Right lung (tissue), 10 donors: ENCODE measurements at places on chromosomes 5 and 9. TPM values are rescaled to one million over a fixed set of nuclear protein-coding genes. Genes with fewer than 3 reads are reported as not detected.

DNA sequence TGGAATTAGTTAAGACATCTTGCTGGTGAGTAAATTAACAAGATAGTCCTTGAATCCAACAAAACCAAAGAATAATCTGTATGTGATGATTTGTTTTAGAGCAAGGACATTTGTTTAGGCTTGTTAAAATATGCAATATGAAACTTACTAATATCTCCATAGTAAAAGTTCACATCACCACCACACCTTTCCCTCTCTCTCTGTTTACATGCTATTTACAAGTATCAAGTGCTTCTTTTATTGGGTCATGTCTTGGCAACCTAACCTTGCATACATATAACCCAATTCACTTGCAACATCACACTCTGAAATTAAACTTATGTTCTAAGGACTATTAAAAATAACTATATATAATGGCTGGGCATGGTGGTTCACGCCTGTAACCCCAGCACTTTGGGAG lies 161.3 kb downstream of the CCDC192 start:
- DNase-seq, result no peak

DNA sequence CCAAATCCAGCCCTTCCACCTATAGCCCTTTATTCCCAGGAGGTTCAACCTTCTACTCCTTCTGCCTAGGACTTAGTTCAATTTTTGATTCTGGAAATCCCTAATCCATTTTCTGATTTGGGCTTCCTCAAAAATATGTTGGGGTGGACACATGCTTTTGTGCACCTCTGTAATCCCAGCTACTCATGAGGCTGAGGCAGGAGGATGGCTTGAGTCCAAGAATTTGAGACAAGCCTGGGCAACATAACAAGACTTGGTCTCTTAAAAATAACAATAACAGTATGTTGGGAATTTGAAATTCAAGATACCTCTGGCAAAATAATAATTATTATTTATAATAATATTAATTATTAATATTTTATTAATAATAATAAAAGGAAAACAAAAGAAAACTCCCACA lies 188.7 kb upstream of the TLE4 start:
- DNase-seq, result no peak

GRCh38 chr5:175325681-175326080 lies 118.3 kb downstream of the DRD1 start:
- DNase-seq, result no peak

- DNase-seq, result no peak
Measured at GRCh38 chr9:94581728-94582127, 11.9 kb downstream of the FBP2 start.

DNA sequence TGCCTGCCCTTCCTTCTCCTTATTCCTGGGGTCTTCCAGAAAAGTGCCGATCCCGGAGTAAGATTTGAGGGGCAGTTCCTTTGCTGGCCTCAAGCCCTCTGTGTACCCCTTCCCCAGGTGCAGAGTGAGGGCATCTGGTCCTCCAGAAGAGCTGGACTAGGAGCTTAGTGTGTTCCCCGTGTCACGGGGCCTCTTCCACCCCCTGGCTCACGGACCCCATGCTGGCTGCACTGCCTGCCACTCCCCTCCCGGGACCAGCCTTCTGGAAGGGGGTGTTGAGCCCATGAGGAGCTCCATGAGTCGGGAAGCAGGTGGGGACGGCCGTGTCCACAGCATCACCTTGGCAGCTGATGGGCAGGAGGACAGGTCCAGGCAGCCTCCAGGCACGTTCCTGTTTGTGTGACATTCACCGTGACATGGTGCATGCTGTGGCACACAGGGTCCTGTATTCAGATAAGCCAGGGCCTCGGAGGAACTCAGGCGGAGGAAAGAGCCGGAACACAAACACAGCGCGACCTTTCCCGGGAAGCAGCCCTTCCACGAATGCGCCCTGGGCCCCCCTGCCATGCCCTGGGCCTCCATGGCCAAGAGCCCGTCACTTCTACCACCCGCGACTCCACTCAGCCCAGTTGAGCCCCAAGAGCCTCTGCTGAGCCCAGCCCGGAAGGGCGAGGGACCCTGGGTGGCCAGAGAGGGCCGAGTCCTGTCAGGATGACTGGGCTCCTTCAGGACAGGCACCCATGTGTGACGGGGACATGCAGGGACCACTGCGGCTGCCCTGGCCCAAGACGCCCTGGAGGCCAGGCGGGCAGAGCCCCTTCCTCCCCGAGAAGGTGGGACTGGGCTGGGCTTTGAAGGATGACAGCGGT lies 5.9 kb upstream of the LCN1 start:
- DNase-seq, result no peak

- DNase-seq, result no peak
Measured at GRCh38 chr9:108443019-108443633, 412.7 kb downstream of the ACTL7B start.

DNA sequence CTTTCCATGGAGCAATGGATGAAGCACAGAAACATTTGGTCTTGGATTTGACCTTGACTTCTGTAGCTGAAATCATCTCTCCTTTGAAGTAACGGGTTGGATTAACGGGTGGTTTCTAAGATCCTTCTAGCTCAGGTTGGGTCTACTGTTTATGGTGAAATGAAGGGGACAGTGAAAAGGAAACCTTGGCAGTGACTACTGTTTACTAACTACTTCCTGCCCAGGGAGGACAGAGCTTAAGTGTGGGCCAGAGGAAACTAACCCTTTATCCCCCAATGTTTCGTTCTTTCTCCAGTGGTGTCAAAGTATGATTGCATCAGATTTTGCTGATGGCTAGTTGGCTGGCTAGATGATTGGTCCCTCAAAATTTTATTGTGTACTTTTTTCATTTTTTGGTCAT lies 22.2 kb downstream of the SKP2 start:
- no peak for DNase-seq

DNA sequence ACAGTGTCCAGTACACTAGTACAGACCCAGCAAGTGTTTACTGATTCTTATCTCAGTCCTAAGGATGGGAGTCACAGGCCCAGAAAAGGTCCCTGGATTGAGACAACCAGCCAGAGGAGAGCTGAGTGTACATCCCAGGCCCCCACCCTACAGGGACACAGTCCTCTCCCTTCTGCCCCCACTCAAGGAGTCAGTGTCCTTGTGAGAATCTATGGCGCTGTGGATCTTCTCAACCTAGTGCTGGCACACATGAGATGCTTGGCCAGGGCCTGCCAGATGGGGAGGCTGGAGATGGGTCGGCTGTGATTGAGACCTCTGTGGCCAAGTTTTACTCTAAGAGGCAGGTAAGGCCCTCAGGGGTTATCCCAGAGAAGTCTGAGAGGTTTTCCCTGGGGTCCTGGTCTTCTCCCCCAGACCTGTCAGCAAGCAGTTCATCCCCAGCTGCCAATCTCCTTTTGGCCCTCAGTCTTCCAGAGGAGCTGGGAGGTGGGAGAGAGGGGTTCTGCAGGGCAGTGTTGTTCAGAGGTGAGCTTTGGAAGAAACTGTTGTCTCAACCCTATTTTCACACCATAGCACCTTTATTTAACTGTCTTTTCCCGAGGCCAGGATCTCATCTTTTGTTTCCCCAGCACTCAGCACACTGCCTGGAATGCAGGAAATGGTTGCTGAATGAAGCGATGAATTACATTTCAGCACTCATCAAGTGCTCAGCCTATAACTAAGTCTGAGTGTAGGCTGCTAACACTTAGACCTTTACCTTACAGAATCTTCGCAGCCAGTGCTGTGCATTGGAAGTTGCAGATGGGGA lies 3.2 kb upstream of the NSD1 start:
- no peak for DNase-seq

GRCh38 chr5:132704875-132705274 lies 31.1 kb downstream of the IL4 start:
- no peak for DNase-seq

GRCh38 chr5:132812123-132812765 lies 858 bp upstream of the SOWAHA start:
- no peak for DNase-seq

GRCh38 chr5:52989025-52989780 lies at the start of gene ITGA2:
Gene ITGA2 (plus strand): TSS chr5:52989352. CDS start chr5:52989469, 117 bp downstream.
- DNase-seq, result peak; percentile 50

DNA sequence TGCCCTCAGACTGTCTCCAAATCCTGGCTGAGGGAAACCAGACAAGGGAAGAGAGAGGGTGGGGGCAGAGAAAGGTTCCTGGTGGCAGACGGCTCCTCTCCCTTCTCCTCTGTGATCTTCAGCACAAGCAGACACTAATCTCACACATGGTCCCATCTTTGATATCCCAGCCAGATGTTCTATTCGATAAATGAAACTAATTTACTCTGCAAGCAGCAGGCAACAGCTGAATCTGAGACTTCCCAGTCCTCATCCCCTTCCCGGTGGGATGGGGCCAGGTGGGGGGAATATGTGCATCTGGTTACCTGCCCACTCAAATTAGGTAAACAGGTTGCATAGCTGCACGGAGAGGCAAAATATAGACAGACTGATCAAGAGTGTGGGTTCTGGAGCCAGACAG lies 208.9 kb upstream of the PANK3 start:
- no peak for DNase-seq

- no peak for DNase-seq
Measured at GRCh38 chr5:76547242-76547890, 75.8 kb downstream of the F2RL2 start.

- DNase-seq, result peak; percentile 28
Measured at GRCh38 chr5:68139611-68140441, 75.7 kb upstream of the PIK3R1 start.

DNA sequence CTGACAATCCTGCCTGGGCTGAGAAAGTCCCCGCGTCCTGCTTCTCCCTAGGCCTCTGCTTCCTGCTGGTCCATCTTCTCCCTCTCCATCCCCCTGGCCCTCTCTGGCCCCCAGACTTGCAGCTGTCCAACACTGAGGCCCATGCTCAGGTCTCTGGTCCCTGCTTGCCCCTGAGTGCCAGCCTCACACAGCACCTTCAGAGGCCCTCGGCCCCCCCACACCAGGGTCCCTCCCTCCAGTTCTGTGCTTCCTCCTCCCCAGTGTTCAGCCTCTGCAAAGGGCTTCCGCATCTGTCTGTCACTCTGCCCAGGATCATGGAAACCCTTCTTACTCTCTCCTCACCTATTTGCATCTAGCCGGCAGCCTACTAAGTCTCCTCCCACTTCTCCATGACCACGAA lies 62.4 kb upstream of the CTSL start:
- no peak for DNase-seq

DNA sequence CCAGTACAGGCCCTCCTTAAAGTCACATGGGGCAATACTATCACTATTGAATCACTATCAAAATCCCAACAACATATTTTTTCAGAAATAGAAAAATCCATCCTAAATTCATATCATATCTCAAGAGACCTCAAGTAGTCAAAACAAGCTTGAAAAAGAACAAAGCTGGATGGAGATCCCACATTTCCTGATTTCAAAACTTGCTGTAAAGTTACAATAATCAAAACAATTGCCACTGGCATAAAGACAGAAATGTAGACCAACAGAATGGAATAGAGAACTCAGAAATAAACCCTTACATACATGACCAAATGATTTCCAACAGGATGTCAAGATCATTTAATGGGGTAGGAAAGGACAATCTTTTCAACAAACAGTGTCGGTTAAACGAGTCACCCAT lies 41.3 kb upstream of the CDKN2AIPNL start:
- DNase-seq, result no peak

Gene HDHD3
- 17.2 TPM for polyA plus RNA-seq

Gene PTGS1
- polyA plus RNA-seq, result 5.6 TPM

Gene PCDHGA5
- polyA plus RNA-seq, result 2.7 TPM

Gene IFNE
- 0.55 TPM for polyA plus RNA-seq

Gene WNT8A
- not detected for polyA plus RNA-seq

Gene SRD5A1
- polyA plus RNA-seq, result 14.3 TPM

Gene TXNDC8
- not detected for polyA plus RNA-seq

Gene ASS1
- 18.0 TPM for polyA plus RNA-seq

Gene UNC5A
- polyA plus RNA-seq, result 1.2 TPM

Gene PCDHAC2
- polyA plus RNA-seq, result 2.5 TPM

Gene BARHL1
- not detected for polyA plus RNA-seq

Gene NUTM2G
- polyA plus RNA-seq, result 0.53 TPM
